ENCODE measurements at places on chromosomes 5 and 9. TPM values are rescaled to one million over a fixed set of nuclear protein-coding genes. Genes with fewer than 3 reads are reported as not detected.

Gene SH3GL2
- total RNA-seq, result not detected

DNA sequence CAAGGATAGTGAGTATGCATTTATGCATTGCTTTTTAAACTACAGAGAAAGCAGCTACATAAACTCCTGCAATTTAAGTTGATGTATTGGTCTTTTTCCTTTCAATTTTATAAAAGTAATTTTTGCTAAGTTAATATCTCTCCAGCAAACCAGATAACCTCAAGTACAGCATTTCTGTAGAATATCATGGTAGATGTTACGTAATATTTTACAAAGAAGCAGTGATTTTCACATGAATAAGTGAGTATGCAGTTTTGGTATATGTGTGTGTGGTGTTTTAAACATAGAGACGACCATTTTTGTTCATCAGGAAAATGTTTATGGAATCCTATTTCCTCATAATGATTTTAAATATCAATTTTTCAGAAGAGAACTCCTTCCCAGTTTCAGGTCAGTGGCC is 118.9 kb downstream of the INSYN2B start:
- no peak for DNase-seq

DNA sequence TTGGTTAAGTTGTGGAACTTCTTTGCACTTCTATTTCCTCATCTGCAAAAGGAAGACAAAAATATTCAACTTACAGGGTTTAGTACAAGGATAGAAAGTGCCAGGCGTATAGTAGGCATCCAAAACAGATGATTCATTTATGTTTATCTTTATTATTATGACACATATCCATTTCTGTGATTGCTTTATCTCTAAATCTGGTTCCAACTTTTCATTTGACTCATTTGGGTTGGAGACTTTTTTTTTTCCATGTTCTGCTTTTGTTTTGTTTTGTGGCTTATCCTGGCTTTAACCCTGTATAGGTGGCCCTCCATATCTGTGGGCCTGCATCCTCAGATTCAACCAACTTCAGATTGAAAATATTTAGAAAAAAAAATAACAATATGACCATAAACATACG is 186.7 kb upstream of the SLC24A2 start:
- no peak for DNase-seq

Gene BAAT
- not detected for total RNA-seq

Gene MELK
- 0.39 TPM for total RNA-seq

GRCh38 chr5:141908796-141909195 is 14.9 kb upstream of the DELE1 start:
- DNase-seq, result no peak

DNA sequence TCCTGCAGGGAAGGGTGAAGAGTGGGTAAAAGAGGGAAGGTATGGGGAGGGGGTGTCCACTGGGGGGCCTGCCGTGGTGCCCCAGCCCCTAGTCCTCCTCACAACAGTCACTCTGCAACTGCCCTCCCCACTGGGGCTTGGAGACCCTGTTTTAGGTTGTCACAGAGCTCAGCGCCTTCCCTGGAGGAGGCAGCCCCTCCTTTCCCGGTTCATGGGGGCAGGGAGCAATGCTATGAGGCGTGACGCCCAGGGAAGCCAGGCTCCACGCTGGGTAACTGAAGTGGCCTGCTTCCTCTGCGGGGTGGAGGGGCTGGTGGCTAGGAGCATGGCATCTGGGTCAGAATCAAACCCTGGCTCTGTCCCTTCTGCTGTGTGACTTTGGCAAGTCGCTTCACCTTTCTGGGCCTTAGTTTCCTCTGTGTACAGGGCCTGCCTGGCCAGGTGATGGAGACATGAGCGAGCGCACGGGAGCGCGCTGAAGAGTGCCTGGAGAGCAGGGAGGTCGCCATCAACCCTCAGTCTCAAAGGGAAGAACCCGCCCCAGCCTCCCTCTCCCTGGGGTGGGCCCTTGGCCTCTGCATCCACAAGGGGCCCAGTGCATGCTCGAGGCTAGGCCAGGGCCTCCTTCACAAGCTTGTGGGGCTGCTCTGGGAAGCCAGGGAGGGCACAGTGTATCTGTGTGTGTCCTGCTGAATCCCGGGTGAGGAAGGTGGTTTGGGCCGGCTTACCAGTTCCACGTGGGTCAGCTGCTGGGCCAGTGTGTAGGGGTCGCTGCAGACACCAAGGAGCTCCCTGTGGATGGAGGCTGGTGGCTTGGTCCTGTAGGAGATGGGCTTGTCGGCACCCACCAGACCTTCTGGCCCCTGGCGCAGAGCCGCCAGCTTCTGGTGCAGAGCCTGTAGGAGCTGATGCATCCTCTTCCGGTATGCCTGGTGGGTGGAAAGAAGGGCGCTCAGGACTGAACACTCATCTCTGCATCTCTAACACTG is 56.4 kb upstream of the RNF130 start:
- DNase-seq, result no peak

GRCh38 chr5:62662521-62662920 is 83.9 kb downstream of the LRRC70 start:
- DNase-seq, result no peak

GRCh38 chr9:114401344-114401743 is 13.6 kb upstream of the AKNA start:
- DNase-seq, result no peak
